ENCODE measurements at places on chromosomes 2 and 18. TPM values are rescaled to one million over a fixed set of nuclear protein-coding genes. Genes with fewer than 3 reads are reported as not detected.

The ITGB6 gene
- 64.1 TPM for total RNA-seq

The IGFBP5 gene
- total RNA-seq, result 87.1 TPM

The TEKT4 gene
- total RNA-seq, result 2.1 TPM

The CHRND gene
- not detected for total RNA-seq

The VIT gene
- 0.22 TPM for total RNA-seq

The MEX3C gene
- total RNA-seq, result 30.7 TPM

The NGEF gene
- not detected for total RNA-seq

The SLC5A7 gene
- 1.3 TPM for total RNA-seq

The ANXA4 gene
- total RNA-seq, result 166 TPM

The RUFY4 gene
- total RNA-seq, result 0.15 TPM

The MYO1B gene
- 112 TPM for total RNA-seq

The THSD7B gene
- total RNA-seq, result not detected

The UGT1A8 gene
- not detected for total RNA-seq

The NEMP2 gene
- total RNA-seq, result 4.2 TPM

The PLGLB1 gene
- total RNA-seq, result 0.52 TPM

The ACP1 gene
- 65.2 TPM for total RNA-seq

The GPR39 gene
- total RNA-seq, result 10.1 TPM

The SLC4A5 gene
- total RNA-seq, result 7.6 TPM

The FAP gene
- 1.8 TPM for total RNA-seq

The REL gene
- total RNA-seq, result 23.1 TPM

The ABHD1 gene
- total RNA-seq, result not detected

The TUBB8B gene
- total RNA-seq, result not detected

The ADAM23 gene
- total RNA-seq, result 0.89 TPM

The C2orf68 gene
- 34.3 TPM for total RNA-seq

The PTGR3 gene
- 36.2 TPM for total RNA-seq

The SH2D6 gene
- total RNA-seq, result not detected

The NXPH2 gene
- total RNA-seq, result not detected

The GAD1 gene
- not detected for total RNA-seq

The ACKR3 gene
- 7.5 TPM for total RNA-seq

The THADA gene
- 23.6 TPM for total RNA-seq

The GATA6 gene
- 35.4 TPM for total RNA-seq

The QPCT gene
- not detected for total RNA-seq

The ANKRD29 gene
- total RNA-seq, result 124 TPM

The ALK gene
- total RNA-seq, result 0.20 TPM

The SAG gene
- total RNA-seq, result not detected

The RIT2 gene
- total RNA-seq, result not detected

The PPP3R1 gene
- 55.0 TPM for total RNA-seq

The FOXD4L1 gene
- total RNA-seq, result 0.43 TPM

The KIF1A gene
- 0.15 TPM for total RNA-seq

All from upper lobe of left lung (tissue), 6 donors.